ENCODE measurements at places on chromosomes 6 and 20.

DNA sequence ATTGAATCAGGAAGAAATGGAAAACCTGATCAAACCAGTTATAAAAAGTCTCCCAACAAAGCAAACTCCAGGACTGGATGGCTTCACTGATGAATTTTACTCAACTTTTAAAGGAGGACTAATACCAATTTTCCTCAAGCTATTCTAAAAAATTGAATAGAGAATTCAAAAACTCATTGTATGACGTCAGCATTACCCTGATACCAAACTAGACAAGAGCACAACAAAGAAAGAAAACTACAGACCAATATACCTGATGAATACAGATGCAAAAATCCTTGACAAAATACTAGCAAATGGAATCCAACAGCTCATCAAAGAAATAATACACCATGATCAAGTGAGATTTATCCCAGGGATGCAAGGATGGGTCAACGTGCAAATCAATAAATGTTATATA, 172.9 kb downstream of the FNDC1 start:
- DNase-seq = no peak

GRCh38 chr6:7241160-7241559, 71.8 kb downstream of the SSR1 start:
- DNase-seq = no peak

GRCh38 chr6:160204710-160205109, 53.9 kb downstream of the SLC22A2 start:
- DNase-seq = no peak

DNA sequence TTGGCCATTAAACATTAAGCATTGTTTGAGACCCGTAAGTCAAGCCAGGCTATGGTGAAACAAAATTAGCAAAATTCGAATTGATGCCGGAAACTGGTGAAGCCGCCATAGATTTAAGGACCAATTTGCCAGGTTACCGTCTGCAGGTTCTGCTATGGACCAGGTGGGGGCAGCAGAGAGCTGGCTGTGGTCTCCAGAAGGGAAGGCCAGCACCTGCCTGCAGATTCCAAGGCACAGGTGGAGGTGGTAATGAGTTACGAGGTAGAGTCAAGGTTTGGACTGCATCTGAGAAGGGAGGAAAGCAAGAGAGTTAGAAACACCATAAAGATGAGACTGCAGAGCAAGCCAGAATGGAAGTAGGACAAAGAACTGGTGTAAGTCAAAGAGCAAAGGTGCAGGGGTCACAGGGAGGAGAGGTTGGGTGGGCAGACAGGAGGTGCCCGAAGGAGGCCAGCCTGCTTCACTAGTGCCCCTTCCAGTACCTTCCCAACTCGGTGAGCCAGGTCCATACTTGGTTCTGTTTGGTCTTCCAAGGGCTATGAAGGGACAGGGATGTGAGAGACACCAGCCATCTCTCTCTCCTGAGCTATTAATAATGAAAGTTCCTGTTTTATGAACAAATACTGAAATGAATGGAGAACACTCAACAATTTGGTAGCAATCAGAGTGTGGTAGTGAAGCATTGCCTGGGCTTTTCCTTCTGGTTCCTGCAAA, 131.6 kb upstream of the ESR1 start:
- peak; percentile 91 for DNase-seq

GRCh38 chr6:130467146-130468050, 101.6 kb downstream of the TMEM200A start:
- DNase-seq = no peak

DNA sequence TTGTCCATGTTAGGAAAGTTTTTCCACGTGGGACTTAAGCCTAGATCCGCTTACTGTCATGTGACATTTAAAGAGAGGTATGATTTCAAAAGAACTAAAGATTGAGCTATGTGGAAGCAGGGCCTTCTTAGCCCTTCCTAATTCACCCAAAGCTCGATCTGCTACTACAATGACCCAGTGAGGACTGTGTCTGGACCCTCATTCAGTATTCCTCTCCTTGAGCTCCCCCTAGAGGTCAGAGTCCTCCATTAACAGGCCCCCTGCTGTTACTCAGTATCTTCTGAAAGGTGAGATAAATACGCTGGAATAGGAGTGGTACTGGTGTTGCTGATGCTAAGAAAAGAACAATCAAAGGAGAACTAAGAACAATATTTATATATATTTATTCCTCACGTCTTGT, 414.0 kb downstream of the GJA1 start:
- peak; percentile 74 for DNase-seq

- DNase-seq = no peak
These were observed 94.7 kb upstream of the AGPAT4 start for GRCh38 chr6:161368514-161368913.

GRCh38 chr20:61623451-61623850, 371.4 kb downstream of the CDH4 start:
- no peak for DNase-seq

- DNase-seq = no peak
These were observed 70.1 kb downstream of the PHF3 start for GRCh38 chr6:63705707-63706106.
